Activated naive CD4-positive, alpha-beta T cell treated with anti-CD3 and anti-CD28 coated beads, Interleukin-2, amount 10 ng/mL, durations not matched to agents 5 hours and 36 hours (primary cell): ENCODE measurements at places on chromosomes 13 and 19. TPM values are rescaled to one million over a fixed set of nuclear protein-coding genes. Genes with fewer than 3 reads are reported as not detected.

The COMMD6 gene
- total RNA-seq: 178 TPM

The ZNF331 gene
- 18.5 TPM for total RNA-seq

The ZNF726 gene
- 10.3 TPM for total RNA-seq

The NOVA2 gene
- 0.18 TPM for total RNA-seq

The SIAH3 gene
- 0.08 TPM for total RNA-seq

The PSG7 gene
- not detected for total RNA-seq
